ENCODE measurements at places on chromosomes 6 and 20.

DNA sequence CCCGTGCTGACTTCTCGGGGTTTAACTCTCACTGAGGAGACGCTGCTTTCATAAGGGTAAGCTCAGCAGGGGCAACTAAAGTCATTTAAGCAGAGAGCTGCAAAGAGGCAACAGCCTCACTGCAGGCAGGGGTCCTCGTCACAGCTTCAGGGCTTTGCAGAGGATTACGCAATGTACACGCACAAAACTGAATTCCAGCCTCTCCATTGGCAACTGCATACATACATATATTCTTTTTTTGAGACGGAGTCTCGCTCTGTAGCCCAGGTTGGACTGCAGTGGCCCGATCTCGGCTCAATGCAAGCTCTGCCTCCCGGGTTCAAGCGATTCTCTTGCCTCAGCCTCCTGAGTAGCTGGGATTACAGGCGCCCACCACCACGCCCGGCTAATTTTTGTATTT lies 2.4 kb downstream of the GMEB2 start:
- no peak for DNase-seq

GRCh38 chr6:157557559-157557958 lies 176.6 kb downstream of the ZDHHC14 start:
- DNase-seq: peak; percentile 62

- no peak for DNase-seq
Measured at GRCh38 chr6:45712786-45713185, 302.9 kb downstream of the CLIC5 start.

DNA sequence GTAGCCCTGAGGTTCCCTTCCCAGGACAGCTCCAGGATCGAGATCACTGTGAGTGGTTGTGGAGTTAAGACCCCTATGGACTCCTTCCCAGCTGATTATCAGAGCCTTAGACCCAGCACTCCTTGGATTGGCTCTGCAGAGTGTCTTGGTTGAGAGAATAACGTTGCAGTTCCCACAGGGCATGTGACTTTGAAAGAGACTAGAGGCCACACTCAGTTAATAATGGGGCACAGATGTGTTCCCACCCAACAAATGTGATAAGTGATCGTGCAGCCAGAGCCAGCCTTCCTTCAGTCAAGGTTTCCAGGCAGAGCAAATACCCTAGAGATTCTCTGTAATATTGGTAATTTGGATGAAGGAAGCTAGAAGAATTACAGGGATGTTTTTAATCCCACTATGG lies 5.2 kb upstream of the BTN2A2 start:
- DNase-seq: no peak

- no peak for DNase-seq
Measured at GRCh38 chr6:130780122-130780521, 47.1 kb upstream of the SMLR1 start.

GRCh38 chr20:17870086-17870740 lies 98.4 kb downstream of the SNX5 start:
- DNase-seq: no peak

DNA sequence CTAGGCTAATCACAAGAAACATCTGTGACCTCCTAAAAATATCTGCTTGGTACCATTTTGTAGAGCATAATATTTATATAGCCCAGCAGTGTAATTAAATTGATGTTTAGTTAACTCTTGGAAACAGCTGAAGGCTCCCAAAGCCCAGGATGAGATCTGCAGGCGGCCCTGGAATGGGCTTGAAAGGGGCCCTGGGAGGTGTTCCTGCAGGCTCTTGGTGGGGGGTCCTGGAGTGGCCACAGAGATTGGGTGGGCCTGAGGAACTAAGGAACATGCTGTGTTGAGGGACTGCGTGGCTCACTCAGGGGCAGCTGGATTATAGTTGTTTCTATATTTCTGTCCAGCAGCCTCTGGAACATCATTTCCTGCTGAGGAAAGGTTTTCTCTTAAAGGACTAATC lies 9.2 kb downstream of the SCP2D1 start:
- no peak for DNase-seq

DNA sequence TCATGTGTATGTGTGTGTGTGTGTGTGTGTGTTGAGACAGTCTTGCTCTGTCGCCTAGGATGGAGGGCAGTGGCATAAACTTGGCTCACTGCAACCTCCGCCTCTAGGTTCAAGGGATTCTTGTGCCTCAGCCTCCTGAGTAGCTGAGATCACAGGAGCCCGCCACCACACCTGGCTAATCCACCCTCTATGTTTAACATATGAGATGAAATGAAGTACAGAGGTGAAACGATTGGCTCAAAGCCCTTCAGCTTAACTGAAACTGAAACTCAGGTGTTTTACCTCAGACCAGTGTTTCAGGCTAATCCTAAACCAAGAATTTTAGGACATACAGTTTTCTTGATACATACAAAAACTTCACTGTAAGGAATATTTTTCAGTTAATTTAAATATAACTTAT lies 167.3 kb downstream of the KCNQ5 start:
- peak; percentile 90 for DNase-seq

DNA sequence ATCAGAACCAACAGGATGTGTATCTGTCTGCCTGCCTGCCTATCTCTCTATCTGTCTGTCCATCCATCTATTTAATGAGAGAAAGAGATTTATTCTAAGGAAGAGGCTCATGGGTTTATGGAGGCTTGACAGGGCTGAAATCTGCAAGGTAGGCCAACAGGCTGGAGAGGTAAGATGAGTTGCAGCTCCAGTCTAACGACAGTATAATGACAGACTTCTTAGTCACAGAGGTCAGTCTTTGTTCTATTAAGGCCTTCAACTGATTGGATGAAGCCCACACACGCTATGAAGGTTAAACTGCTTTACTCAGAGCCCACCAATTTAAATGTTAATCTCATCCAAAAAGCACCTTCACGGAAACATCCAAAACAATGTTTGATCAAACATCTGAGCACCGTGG lies 100.3 kb upstream of the ENPP5 start:
- DNase-seq: no peak

GRCh38 chr6:40343877-40344565 lies 243.1 kb downstream of the LRFN2 start:
- no peak for DNase-seq

- no peak for DNase-seq
Measured at GRCh38 chr20:49318091-49318429, 40.2 kb upstream of the ZNFX1 start.

DNA sequence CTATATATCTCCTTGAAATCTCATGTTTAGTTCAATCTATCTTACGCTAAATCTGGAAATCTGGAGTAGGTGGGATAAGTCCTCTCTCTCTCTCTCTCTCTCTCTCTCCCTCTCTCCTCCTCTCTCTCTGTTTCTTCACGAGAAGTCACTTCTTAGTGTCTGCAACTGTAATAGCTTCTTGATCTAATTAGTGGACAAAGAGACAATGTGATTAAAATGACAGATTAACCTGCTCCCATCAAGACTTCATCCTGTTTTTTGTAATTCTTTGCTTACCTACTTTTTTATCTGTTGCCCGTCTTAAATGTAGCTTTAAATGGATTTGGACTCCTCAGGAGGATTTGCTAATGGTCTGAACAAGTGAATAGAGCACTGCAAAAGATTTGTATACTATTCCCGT lies 2.5 kb upstream of the FYN start:
- no peak for DNase-seq

DNA sequence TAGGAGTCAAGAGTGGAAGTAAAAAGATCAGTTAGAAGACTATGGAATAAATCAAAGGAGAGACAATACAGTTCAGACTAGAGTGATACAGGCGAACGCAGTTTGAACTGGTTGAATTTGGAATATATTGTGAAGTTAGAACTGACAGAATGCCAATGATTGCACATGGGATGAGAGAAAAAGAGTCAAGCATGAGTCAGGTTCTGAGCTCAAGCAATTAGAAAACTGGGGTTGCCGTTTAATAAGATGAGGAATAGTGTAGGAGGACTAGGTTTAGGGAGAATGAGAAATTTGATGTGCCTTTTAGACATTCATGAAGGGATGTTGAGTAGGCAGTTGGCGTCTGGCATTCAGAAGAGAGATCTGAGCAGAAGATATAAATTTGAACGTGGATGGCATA lies 8.0 kb downstream of the RNF217 start:
- DNase-seq: no peak

DNA sequence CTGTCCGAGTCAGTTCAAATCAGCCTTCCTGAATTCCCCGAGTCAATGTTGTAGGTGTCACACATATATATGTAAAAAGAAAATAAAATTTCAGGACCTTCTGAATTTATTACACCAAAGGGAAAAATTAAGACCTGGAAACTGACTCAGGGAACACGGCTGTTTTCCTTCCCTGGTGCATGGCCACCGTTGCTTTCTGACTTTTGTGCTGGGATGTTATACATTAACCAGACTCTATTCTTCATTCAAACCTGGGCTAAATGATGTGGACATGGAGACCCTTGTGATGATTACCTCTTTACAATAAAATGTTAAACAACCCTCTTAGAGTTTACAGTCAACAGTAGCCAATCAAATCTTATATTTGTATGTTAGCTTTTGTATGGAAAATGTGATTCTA lies 51.4 kb upstream of the PLEKHG1 start:
- no peak for DNase-seq

- DNase-seq: no peak
Measured at GRCh38 chr6:25777856-25778649, 23.5 kb downstream of the SLC17A4 start.

GRCh38 chr6:167855825-167856425 lies 29.2 kb downstream of the AFDN start:
- no peak for DNase-seq

GRCh38 chr6:149037051-149037671 lies 280.4 kb upstream of the TAB2 start:
- no peak for DNase-seq

- DNase-seq: peak; percentile 88
Measured at GRCh38 chr20:2379511-2380229, 1.0 kb upstream of the TGM6 start.

DNA sequence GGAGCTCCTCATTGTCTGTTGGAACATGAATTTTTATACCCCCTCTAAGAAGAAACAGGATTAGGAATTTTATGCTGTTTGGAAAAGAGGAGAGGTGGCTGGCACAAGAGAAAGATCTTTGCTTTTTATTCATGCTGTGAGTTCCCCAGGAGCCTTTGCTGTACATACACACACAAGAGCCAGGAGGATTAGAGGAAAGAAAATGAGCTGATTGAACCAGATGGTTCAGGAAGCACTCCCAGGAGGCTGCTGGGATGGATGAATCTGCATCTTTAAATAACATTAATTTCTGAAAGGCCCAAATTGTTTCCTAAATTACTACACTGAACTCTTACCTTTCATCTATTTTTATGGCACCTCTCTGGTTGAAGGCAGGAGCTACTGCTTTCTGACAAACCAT lies 20.1 kb upstream of the TCP11 start:
- DNase-seq: no peak

GRCh38 chr6:127300411-127300810 lies 33.7 kb downstream of the RNF146 start:
- no peak for DNase-seq

DNA sequence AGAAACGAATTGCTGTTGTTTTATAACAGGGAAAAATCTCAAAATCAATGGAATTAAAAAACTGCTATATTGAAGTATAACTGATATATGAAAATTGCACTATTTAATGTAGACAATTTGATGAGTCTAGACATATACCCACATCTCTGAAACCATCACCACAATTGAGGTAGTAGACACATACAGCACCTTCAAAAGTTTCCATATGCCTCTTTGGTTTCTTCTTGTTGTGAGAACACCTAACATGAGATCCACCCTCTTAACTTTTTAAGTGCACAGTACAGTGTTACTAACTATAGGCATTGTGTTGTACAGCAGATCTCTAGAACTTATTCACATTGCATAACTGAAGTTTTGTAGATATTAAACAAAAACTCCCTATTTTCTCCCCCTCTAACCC lies 14.0 kb upstream of the SLC17A5 start:
- DNase-seq: no peak

DNA sequence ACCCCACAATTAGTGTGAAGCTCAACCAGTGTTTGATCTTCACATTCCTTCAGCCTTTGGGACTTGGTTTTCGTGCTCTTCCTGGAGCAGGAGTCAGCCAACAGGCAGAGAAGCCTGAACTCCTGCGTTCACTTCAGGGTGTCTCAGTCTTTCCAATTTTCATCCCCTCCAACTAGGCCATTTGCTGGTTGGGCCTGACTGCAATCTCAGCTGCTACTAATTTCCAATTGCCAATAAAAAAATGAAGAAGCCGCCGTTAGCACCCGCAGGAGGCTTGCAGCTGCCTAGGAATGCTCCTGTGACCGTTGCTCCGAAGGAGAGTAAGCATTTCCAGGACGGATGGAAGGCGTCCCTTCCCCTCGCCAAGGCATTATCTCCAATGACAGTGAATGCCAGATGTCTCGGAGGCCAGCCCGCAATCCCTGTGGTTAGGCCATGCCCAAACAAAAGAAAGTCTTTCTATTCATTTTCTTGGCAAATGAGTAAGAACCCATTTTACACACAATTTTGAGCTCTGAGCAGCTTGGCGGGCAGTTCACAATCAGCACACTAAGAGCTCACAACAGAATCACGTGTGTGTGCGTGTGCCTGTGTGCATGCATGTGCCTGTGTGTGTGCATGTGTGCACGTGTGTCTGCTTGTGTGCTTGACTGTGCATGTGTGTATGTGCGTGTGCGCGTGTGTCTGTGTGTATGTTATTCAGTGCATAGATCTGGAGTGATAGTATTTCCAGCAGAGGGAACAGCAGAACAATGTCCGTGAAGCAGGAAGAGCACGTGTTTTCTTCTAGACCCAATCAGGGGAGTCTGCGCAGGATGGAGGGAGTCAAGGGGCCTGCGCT lies 301.2 kb downstream of the SMOC2 start:
- DNase-seq: no peak

- DNase-seq: peak; percentile 55
Measured at GRCh38 chr6:27865850-27866356, 46.3 kb downstream of the OR2B2 start.

DNA sequence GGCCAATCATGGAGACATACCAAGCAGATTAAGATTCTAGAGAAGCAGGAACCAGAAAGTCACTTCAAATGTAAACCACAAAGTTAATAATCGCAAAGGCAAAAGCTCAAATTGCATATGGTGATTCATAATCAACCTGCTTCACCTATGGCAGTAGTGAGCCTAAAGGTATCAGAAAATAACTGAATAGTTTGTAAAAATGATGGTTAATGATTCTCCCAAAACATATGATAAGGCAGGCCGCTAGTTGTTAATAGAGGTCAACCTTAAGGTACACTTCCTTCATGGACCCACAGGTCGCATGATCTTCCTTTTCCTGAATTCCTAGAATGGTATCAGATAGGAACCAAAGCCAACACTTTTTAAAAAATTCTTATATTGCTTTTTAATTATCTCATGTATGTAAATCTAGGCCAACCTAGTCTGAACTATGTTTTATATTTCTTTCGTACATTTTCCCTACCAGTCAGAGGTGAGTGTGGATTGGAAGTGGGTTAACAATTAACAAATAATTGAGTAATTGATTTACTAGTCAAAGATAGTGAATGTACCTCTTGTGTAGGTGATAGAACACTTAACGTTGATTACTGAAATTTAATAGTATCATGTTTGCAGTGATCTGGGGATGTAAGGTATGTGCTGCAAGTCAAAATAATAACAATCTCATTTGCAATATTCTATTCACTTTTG lies 16.4 kb downstream of the TAAR2 start:
- DNase-seq: no peak

GRCh38 chr20:12166053-12166717 lies 248.5 kb downstream of the BTBD3 start:
- DNase-seq: no peak

Data from MM.1S (cell line).